Activated T-cell treated with anti-CD3 and anti-CD28 coated beads for 4 hours (primary cell): ENCODE measurements at places on chromosomes 6 and 20.

- DNase-seq: no peak
These were observed 30.6 kb upstream of the FOXC1 start for GRCh38 chr6:1579096-1579495.

GRCh38 chr6:89468998-89469397 is 36.0 kb downstream of the ANKRD6 start:
- no peak for DNase-seq

DNA sequence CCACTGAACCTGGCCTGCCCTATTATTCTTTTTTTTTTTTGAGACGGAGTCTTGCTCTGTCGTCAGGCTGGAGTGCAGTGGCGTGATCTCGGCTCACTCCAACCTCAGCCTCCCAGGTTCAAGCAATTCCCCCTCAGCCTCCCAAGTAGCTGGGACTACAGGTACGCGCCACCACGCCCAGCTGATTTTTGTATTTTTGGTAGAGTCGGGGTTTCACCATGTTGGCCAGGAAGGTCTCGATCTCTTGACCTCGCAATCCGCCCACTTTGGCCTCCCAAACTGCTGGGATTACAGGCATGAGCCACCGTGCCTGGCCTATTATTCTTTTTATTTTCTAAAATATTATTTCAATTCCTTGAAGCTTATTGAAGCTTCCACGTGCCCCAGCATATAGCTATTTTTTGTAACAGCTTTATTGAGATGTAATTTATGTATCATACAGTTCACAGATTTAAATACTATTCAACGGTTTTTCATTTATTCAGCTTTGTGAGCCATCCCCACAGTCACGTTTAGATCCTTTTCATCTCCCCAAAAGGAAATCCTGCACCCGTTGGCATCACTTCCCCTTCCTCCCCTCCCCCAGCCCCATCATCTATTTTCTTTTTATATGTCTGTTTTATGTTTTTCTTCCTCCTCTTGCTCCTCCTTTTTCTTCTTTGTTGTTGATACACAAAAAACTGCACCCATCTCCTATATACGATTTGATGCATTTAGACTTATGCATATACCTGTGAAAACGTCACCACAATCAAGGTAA is 13.5 kb upstream of the MDFI start:
- DNase-seq: no peak

GRCh38 chr6:15888798-15889772 is 226.3 kb upstream of the DTNBP1 start:
- DNase-seq: no peak

DNA sequence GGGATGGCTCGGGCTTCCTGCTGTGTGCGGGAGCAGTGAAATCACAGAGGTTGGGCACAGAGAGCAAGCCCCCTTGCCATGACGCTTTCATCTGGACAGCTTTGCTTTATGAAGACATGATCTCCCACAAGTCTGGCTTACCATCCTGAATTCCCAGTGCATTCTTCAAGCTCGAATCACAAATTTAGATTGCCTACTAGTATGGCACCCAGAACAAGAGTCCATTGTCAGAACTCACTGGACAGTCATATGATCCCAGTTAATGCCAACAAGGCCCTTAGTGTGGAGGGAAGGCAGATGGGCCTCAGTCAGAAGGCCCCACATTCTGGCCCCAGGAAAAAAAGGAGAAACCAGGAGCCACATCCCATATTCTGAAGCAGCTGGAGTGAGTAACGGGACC is 147.3 kb upstream of the FOXQ1 start:
- no peak for DNase-seq

GRCh38 chr6:111718326-111718725 is 112.6 kb upstream of the TRAF3IP2 start:
- DNase-seq: no peak

GRCh38 chr6:131914234-131914633 is 36.9 kb downstream of the CCN2 start:
- DNase-seq: no peak

GRCh38 chr6:44000164-44000842 is 126.9 kb downstream of the MRPL14 start:
- no peak for DNase-seq

GRCh38 chr6:113306552-113307145 is 550.5 kb upstream of the MARCKS start:
- no peak for DNase-seq

GRCh38 chr6:2693231-2693630 is 57.5 kb downstream of the MYLK4 start:
- DNase-seq: no peak

- peak; percentile 27 for DNase-seq
These were observed 10.2 kb downstream of the SENP6 start for GRCh38 chr6:75611702-75612375.

DNA sequence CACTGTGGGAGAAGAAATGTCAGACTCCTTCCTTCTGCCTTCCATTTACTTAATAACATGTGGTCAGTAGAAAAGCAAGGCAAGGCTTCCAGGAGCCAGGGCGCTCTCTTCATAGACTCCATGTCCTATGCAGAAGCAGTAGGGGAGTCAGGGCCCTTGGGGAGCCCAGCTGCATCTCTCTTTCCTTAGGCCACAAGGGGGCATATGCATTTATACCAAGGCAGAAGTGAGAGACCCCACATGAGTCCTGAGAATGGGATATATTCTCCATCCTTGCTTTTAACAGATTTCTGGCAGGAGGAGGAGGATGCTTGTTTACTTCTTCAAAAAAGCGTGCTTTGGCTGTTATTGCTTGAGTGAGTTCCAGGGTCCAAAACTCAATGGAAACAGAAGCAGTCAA is 198.5 kb downstream of the HIVEP2 start:
- peak; percentile 23 for DNase-seq

DNA sequence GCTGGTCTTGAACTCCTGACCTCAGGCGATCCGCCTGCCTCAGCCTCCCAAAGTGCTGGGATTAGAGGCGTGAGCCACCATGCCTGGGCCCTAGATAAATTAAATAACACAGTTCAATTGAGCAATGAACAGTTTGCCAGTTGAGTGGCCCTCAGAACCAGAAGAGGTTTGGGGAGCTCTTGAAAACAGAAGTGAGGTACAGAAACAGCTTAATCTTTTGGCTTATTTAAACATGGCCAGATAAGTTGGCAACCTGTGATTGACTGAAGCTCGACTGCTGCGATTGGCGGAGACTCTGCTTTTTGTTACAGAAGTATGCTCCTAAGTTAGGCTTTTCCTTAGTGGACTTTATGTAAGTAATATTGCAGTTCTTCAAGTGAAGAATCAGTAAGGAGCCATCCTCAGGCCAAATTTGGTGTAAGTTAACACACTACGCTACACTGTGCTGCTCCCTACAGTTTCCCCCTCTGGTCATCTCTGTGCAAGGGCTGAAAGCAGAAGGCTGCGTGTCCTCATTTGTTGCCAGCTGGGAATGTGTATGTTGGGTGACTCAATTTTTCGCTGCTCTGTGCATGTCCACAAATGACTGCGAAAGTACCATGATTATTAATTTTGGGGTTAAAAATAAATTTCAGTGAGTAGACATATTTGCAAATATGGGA is 9.8 kb downstream of the XRN2 start:
- no peak for DNase-seq

DNA sequence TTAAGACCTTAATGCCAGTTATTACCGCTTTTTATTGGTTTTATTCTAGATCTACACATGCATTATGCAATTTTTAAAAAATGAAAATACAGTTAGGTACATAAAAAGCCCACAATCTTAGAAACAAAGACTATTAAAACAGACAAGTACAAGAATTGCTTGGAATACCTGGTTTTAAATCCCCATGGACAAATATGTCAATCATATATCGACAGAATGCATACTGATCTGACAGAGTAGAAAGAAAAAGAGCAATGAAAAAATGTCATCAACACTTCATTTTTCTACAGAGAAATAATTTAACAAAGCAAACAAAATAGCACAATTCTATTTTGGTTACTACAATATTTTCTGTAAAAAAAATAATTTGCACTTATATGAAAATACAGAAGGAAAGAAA is 139.7 kb downstream of the TRDN start:
- DNase-seq: no peak

- DNase-seq: no peak
These were observed 69.2 kb upstream of the ESR1 start for GRCh38 chr6:151738267-151738666.

- DNase-seq: no peak
These were observed 122.9 kb downstream of the FAM120B start for GRCh38 chr6:170429450-170429849.

DNA sequence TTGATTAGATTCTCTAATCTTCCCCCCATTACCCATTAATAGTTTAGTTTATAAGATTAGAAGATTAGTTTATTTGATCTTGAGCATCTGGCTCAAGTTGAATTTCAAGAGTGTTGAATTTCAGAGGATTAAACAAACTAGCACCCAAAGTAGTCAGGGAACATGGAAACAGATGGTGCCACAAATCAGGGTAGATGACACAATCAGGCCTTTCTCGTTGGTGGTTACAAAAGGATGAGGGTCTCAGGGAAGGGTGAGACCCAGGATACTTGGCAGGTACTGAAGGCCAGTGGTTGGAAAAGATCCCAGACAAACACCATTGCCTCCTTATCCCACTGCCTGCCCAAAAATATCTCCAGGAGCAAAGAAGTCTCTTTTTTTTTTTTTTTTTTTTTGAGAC is 29.5 kb upstream of the ADGRF1 start:
- DNase-seq: no peak

GRCh38 chr6:2020909-2021308 is 224.5 kb downstream of the GMDS start:
- no peak for DNase-seq

- no peak for DNase-seq
These were observed 473.5 kb downstream of the UTRN start for GRCh38 chr6:144758602-144759001.

GRCh38 chr20:18778690-18779392 is 34.7 kb upstream of the SCP2D1 start:
- no peak for DNase-seq

- DNase-seq: no peak
These were observed 1.0 kb downstream of the POU3F2 start for GRCh38 chr6:98835149-98836024.

- DNase-seq: no peak
These were observed 62.1 kb downstream of the TBXT start for GRCh38 chr6:166105341-166106075.

DNA sequence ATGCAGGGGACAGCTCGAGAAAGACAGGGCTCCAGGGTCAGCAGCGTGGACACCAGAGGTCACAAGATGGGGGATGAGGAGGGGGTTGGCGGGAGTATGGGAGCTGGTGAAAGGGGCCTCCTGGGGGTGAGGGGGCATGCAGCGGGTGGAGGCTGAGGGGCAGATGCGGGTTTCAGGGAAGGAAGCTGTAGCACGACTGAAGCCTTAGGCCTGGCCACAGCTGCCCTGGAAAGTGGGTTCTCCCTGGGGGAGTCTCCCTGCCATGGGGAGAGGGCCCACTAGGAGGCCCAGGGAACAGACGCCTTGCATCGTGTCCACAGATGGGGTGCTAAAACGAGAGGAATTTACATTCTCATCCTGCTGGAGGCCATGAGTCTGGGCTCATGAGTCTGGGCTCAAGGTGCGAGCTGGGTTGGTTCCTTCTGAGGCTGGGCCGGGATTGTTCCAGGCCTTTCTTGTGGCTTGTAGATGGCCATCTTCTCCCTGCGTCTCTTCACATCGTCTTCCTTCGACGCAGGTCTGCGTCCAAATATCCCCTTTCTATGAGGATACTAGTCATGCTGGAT is 18.0 kb downstream of the APCDD1L start:
- no peak for DNase-seq

- DNase-seq: no peak
These were observed 137.3 kb downstream of the TMEM242 start for GRCh38 chr6:157185986-157186385.

GRCh38 chr20:64167676-64168075 is 3.4 kb downstream of the MYT1 start:
- DNase-seq: no peak

DNA sequence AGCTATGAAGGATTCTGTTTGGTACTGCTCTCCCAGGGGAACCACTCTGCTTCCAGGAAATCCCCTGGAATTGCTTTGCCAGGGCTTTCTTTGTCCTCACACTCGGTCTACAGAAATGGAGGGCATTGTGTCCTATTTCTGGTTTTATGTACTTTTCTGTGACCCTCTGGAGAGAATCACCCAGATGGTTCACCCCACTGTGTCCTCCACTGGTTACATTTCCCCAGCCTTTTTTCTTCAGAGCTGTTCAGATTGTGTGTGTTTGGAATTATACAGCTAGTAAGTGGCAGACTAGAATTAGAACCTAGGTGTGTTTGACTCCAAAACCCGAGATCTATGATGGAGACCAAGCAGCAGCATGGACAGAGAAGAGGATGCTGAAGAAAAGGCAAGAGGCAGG is 80.8 kb downstream of the CD164 start:
- no peak for DNase-seq

- no peak for DNase-seq
These were observed 49.5 kb upstream of the B4GALT5 start for GRCh38 chr20:49762940-49763766.

DNA sequence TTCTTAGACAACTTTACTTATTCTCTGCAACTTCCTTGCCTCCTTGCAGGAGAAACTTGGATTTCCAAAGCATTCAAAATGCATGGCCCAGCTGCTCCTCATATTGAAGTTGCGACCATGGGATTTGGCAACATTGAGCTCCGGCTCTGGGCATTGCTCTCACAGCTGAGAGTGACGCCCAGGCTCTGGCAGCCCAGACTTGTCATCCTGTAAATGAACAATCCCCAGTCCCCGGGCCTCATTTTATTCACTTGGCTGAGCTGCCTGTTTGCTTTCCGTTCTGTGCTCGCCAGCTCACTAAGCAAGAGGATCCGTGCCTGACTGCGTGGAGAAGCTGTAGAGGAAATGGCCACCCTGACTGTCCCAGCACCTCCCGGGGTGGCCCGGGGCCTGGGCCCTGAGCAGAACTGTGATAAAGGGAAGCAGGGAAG is 119.5 kb upstream of the CD93 start:
- no peak for DNase-seq

DNA sequence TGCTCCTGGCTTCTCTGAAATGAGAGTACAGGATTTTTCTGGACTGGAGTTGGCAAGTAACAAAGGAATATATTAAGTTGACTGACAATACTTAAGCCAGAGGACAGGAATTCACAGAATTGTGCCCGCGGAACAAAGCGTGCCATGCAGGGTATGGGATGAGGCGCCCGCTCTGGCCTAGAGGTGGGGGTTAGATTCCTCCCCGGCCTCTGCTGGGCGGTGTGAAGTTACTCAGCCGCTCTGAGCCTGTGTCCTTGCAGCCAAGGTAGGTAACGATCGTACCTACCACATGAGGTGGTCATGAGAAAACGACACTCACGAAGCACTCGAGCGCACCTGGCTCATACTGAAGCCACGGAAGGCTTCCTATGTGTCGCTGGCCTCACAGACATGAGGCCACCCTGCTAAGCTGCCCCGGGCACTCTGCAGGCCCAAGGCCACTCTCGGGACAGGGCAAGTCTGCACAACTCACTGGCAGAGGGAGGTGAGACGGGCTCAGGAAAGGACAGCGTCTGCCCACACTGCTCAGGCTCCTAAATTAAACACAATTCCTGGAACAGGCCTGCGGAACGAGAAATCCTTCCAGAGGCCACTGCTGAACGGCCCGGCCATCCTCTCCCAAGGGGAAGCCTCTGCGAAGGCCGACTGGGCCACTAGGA is 70.8 kb downstream of the PSMG4 start:
- DNase-seq: no peak
